ENCODE measurements at places on chromosomes 1 and 21.

GRCh38 chr21:42887326-42887725 is 5.8 kb upstream of the NDUFV3 start:
- DNase-seq, result no peak

DNA sequence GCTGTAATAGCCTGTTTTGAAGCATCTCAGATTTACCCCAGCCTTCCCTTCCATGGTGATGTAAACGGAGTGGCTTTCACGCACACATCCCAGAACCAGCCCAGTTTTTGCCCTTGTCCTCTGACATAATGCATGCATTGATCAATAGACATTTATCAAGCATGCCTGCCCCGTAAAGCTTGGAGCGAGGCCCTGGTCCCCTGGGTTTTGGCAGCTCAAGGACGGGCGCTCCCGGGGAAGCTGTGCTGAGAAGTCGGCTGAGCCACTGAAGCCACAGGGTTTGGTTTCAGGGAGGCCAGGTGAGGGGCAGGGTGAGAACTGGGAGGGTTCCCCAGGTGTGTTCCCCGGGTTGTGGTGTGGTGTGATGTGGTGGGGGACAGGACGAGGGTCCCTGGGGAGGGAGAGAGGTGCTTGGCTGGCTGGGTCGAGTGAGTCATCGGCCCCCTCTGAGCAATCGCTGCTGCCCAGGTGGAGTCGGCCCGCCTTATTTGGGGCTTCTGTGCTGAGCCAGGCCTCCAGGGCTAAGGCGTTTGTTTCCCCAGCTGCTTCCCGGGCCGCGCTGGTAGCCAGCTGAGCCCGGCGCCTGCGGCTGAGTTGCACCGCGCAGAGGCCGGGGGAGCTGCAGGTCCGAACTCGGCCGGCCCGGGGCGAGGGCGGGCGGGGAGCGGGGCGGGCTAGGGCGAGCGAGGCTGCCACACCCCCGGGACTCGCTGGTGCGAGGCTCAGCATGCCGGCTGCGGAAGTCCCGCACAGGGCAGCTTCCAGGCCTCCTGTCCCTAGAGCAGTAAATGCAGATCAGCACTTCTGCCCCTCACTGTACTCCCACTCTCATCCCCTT is 23.6 kb downstream of the ATP2B4 start:
- DNase-seq, result peak; percentile 76

DNA sequence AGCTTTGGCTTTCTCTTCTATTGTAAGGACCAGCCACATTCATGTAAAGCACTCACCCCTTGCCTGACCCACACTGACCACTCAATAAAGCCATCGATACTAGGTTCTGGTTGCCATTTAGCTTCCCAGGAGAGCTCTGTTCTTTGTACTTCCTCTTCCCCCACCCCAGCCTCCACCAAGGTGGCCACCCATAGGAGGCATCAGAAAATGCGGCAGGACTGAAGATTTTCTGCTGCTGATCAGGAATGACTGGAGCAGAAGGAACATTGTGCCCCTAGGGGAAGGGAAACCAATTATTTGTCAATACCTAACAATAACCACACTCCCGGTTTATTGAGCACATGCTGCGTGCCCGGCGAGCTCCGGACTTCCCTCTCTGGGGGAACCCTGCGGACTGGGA is 5.2 kb upstream of the SMIM12 start:
- DNase-seq, result no peak

GRCh38 chr1:243595527-243596210 is 254.4 kb downstream of the AKT3 start:
- peak; percentile 81 for DNase-seq

DNA sequence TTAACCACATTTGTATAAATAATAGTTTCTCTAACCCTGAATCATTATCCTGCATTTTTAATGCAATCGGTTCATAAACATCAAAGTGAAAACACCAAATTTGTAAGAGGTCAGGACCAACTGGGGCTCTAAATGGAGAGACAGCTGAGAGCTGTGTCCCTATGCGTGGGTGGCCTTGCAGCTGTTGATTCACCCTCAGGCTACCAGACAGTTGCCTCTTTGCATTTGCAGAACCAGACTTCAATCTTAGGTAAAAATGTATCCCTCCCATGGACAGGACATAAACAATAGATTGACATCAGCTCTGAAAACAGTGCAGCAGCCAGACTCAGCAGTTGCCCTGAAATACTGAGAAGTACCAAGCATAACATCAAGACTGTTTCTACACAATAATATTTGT is 8.8 kb upstream of the TGFB2 start:
- DNase-seq, result peak; percentile 33

GRCh38 chr21:44653656-44654575 is 543 bp downstream of the KRTAP12-4 start:
- no peak for DNase-seq

- DNase-seq, result no peak
Observed at GRCh38 chr1:9794081-9794480, 29.7 kb downstream of the CLSTN1 start.

- no peak for DNase-seq
Observed at GRCh38 chr1:186306533-186306932, 68.5 kb downstream of the TPR start.

DNA sequence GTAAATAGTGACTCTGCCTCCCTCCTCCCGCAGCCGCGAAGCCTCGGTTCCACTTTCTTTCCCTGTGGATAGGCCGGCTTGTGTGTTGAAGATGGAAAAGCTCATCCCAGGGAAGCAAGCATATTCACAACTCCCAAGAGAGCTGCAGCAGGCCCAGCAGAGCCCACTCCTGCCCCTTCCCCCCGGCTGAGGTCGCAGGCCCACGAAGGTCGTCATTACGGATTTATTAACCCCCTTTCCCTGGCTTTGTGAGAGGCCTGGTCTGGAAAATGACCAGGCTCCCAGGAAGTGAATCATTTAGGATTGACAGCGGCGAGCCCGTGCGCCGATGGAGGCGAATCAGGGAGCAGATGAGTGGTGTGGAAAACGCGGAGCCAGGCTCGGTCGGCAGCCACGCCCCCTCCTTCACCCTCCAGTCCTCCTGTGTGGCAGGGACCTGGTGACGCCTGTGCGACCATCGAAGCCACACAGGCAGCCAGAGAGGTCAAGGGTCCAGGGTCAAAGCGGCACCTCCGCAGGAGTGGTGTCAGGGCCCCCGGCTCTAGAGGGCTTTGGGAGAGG is 93.4 kb downstream of the PRDM16 start:
- DNase-seq, result no peak

Measured in GM23248 (cell line).